ENCODE measurements at places on chromosomes 3 and 15.

DNA sequence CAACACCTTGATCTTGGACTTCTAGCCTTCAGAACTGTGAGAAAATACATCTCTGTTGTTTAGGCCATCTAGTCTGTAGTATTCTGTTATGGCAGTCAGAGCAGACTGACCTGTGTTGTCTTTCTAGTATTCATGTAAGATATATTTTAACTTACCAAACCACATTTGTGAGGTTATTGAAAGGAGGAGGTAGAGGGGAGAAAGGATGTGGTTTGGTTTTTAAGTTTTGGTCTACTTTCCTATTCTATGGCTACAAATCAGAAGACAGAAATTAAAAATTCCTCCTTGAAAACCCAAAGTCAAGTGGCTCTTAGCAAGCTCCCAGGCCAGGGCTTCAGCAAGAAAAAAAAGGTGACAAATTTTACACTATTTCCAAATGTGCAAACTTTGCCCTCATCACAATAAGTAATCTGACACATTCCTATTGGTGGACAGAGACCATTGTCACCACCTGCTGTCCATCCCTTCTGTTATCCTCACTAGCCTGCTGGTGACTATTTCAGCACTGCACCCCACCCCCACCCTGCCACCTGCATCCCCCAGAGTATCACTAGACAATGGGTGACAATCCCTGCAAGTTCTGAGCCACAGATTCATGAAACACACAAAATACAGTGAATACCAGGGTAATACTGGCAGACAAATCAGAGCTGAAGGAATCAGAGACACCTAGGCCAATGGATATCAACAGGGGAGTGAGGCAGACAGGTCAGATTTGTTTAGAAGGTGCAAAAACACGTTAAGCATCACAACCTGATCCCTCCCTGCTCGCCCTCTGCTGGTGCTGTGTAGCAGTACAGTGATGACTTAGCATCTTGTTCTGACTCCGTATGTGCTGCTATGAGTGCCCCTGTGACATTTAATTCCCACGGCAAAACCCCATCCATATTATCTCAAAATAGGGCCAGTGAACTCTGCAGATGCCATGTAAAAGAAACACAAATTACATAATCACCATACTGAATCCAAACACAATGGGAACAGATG is 79.0 kb upstream of the DCLK3 start:
- peak; percentile 19 for DNase-seq

DNA sequence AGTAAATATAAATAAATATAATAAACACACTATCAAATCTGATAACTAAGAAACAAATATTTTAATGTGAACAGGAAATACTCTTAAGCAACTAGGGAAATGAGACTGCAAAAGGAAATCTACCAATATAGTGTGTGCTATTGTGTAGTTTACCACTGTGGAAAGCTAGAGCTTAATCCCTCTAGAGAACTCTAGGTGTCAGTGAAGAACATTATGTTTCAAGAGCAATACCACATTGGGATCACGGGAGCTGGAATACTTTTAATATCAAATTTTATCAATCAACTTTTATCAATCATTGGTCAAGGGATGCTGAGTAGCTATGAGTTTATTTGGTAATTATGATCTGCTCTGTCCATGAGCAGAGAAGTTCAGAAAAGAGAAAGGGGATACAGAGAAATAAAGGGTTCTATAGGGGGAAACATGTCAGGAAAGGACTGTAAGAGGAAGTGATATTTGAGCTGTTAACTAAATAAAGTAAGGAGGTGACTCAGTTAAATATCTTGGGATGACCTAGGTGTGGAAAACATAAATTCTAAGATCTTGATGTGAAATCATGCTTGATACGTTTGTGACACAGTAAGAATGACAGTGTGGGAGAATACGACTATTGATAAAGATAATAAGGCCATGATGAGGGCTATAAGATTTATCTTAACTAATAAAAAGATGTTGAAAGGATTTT is 762.2 kb upstream of the ALCAM start:
- DNase-seq: no peak

DNA sequence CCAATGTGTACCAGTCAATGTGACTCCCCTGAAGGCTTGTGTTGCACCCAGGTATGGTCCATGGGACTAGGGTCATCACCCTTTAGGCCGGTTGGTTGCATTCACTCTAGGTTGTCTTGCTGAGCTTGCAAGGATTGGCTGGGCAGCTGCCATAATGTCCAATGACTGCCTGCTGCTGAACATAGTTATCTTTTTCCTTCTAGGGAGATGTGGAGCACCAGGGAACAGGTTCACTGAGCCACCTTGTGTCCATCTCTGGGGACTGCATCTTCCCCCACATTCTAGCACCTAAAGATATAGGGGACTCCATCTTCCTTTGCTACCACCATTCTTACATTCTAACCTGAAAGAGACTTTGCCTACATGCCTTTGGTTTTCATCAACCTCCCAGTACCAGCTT is 580.4 kb upstream of the TBL1XR1 start:
- peak; percentile 7 for DNase-seq

DNA sequence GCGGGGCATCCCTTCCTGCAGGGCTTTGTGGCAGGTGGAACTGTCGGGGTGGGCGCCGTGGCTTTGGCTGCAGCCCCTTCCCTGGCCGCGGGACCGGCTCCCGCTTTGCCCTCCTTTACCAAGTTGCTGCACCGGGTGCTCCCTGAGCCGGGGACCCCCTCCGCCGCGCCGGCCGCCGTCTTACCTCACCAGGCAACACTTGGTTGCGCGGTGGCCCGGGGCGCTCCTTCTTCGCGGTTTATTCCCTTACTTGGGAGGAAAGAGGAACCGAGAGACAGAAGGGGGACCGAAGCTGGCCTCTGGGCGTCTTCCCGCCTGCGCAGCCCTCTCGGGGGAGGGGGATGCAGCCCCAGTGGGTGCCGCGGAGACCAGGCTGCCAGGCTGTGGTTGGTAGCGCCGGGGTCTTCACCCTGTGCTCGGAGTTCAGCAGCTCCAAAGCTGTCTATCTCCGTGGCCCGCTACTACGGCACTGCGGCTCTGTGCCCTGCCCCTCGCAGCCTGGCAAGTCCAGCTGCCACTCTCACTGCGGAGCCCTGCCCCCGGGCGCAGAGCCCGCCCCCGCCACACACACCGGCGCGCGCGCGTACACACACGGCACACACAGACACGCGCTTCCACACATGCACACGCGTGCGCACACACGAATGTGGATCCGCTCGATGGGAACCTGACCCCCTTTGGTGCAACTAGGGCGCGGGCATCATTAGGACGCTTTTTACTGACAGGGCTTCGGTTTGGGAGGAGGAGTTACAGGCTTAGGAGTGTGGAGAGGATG is at the start of gene DGKG:
Gene DGKG, minus strand, starts transcription at position 473 of the 775 bp plus-strand sequence. CDS start 41,775 bp downstream, outside the sequence.
- DNase-seq: no peak

- no peak for DNase-seq
Observed at GRCh38 chr3:101853982-101854381, 4.7 kb downstream of the NFKBIZ start.

DNA sequence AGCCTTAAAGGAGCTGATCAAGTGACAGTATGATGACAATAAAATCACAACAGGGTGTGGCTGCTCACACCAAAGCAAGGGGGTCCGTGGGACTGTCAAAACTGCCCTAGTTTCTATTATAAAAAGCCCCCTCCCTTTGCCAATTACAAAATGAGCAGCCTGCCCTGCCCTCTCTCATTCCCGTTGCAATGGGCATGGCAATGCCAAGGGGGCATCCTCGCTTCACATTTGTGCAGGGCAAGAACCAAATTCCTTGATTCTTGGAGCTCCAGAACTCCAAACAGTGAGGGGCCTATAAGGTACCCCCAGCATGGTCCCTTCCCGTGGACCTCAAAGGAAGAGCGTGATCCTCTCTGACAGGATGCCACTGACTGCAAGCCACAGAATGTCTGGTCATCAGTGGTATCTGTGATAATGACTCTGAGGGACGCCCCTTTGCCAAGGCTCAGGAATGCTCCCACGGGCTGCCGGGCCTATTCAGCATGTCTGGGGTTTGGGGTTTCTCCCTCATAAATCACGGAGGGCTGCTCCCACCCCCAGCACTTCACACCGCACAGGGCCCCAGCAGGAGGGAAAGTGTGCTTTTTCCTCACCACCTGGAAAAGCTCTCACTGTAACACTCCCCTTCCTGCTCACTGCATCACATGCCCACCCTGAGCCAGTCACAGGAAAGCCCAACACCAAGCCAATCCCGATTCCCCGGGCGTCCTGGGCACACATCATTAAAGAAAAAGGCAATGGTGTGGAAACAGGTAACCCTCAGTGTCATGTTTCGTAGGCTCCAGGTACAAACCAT is 105.1 kb upstream of the TRPM1 start:
- DNase-seq: no peak

DNA sequence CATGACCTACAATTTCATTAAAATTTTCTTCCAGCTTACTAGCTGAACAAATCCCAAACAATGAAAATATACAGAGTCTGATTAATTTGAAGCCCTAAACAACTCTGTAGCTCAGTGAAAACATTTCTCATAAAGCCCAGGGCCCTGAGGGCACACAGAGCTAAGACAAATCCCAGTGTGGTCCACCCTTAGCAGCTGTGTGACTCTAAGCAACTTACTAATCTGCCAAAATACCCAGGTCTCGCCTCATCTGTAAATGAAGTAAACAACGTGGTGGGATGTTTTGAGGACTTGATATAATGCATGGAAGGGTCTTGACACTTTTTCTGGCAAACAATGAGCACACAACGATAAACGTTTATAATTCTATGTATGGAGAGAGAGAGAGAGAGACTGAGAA is 158.4 kb downstream of the FHIT start:
- DNase-seq: no peak

DNA sequence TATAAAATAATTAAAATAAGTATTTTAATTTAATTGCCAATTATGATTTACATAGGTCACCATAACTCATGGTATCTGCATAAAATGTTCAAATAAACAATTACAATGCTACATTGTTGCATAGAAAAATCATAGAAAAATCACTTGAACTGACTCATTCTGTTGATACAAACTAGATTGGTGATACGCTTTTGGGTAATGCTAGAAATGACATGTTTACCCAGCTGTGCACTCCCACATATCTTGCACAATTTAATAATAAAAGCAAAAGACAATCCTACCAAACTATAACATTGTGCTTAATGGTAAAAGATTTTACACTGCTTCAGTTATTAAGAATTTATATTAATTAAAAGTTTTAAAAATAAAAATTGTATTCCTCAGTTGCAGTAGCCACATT is 45.8 kb upstream of the FBXL22 start:
- DNase-seq: no peak

- no peak for DNase-seq
Observed at GRCh38 chr3:186013312-186013711, 75.5 kb upstream of the TRA2B start.

- no peak for DNase-seq
Observed at GRCh38 chr3:54527953-54528352, 399.9 kb downstream of the LRTM1 start.

DNA sequence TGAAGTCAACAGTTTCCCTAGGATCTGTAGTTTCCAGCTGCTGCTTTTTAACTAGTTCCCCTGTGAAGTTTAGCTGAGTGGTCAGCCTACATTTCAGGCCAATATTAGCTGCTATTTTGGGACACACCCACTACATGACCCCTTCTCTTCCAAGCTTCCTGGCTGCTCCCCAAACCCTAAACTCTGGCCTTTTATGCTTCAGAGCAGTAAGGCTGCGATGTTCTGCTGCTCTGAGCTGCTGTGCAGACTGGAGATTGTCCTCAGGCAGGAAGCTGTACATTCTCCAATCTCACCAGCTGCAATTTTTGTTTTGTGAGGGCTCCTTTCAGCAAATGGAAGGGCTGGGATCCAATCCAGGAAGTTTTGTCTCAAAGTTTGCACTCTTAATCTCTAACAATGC is 48.0 kb upstream of the WDR72 start:
- no peak for DNase-seq

DNA sequence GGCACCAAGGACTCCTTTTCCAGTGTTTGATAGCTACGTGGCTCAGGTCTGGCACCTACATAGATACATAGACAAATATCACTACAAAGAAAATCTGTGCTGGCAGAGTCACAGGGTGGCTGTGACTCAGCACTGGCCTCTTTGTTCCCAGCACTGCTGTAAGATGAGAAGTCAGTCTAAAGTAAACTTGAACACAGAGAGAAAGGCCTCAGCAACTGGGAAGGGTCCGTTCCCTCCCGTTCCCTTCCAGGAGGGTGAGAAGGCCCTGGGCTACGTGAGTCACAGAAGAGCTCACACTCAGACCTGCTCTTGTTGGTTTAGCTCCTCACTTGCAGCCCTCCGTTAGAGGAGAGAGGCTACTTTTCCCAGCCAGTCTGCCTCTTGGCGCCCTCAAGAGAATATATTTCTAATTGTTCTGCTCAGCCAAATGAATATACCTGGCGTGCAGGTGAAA is 23.1 kb downstream of the ANXA2 start:
- DNase-seq: no peak

- DNase-seq: no peak
Observed at GRCh38 chr3:136664771-136665170, 87.4 kb downstream of the STAG1 start.

DNA sequence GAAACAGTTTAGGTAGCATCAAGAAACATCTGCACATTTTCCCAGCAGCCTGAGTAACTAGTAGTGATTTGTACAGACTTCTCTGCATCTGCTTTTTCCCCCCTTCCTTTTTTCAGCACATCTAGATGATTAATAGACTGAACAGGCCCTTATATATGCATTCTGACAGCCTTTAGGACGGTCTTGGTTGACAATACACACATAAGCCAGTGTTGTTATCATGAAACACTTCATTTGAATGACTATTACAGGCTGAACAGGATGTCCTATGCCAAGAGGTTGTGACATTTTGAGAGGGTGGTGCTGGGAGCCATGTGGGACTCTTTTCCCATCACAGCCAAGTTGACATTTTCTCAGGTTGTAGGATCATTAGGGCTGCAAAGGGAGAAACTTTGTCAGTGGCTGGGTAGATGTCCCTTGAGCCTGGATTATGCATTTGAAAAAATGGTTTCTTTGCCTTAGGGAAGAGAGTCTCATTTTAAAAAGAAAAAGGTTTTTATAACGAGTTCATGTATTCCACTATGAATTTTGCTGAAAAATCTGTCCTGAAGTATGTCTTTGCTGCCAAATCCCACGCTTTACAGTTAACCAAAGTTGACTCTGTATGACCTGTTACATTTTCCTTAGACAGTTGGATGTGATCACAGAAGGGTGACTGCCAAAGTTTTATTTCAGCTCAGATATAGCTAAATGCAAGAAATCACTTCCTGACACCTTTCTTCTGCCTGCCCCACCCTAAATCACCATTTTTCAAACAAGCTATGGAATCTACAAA is 73.7 kb downstream of the FILIP1L start:
- no peak for DNase-seq

DNA sequence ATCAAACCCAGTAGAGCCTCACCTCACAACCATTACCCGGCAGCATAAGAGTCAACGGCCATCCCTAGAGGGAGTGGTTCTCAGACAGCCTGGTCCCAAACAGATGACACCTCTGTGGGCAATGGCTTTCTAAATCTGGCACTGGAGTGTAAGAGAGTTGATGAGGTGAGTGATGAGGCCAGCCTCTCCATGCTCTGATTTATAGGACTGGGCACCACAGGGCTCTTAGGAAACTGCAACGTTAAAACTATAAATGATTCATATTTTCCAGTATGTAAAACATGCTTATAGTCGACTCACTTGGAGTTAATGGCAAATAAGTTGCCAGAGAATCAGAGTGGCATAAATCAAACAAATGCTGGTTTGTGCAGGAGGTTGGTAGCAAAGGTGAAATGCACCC is 187.7 kb downstream of the GREM1 start:
- DNase-seq: no peak

GRCh38 chr3:139571711-139572110 is 32.2 kb upstream of the RBP1 start:
- no peak for DNase-seq

- DNase-seq: peak; percentile 28
Observed at GRCh38 chr3:42556089-42556632, 25.6 kb downstream of the SEC22C start.

All from T follicular helper cell (primary cell).